ENCODE measurements at places on chromosomes 12 and 14.

GRCh38 chr12:93614917-93615596 lies 42.6 kb downstream of the SOCS2 start:
- DNase-seq = no peak

DNA sequence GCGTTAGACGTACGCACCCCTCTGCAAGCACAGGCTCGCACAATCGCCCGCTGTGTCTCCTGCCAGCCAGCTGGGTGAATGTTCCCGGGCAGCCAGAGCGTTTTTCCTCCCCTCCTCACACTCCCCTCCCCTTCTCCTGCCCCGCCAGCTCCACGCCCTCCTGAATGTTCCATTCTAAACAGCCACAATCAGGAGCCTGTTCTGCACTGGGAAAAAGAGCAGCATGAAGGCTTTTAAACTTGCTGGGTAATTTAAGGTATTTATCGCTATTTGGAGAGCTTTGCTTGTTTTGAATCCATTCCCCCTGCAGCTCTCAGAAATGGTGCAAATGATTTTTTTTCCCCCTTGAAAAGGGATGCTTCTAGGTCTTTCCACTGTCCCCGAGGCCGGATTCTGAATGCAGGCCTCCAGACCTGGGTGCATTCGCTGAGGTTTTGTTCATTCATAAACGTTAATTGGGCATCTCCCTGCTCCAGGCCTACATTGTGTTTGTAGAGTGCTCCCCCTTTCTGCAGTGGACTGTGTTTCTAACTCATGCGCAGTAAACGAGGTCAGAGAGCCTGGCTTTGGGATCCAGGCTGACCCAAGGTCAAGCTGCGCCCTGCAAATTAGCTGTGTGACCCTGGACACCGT lies 212.5 kb downstream of the CHST11 start:
- DNase-seq = no peak

- DNase-seq = peak; percentile 24
These were observed at the start of gene ISM2 for GRCh38 chr14:77498120-77498979. ISM2 (minus strand) TSS chr14:77498816; CDS start chr14:77498793, 23 bp downstream.

DNA sequence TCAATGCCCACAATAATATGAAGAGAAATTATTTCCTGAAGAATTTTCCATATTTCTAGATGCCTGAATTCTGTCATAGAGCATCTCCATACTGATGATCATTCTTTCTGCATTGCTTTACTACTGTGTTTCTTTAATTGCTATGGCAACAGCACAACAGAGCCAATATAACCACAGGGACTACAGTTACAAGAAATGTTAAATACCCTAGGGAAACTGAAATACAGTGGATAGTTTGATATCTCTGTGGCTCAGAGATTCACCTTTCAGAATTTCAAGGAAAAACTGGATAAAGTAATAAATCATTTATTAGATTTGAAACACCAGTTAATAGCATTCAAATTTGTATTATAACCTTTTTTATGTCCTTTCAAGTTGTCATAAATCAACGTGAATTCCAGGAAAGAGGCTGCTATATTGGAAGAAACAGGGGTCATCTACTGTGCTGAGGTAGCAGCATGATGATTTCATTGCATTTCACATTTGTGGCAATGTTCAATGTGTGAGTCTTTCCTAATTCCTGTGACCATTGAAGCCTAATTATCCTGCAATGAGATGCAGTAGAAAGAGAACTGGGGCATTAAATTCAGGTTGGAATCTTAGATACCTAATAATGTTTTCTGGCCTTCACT lies 267.1 kb downstream of the LRFN5 start:
- DNase-seq = no peak

DNA sequence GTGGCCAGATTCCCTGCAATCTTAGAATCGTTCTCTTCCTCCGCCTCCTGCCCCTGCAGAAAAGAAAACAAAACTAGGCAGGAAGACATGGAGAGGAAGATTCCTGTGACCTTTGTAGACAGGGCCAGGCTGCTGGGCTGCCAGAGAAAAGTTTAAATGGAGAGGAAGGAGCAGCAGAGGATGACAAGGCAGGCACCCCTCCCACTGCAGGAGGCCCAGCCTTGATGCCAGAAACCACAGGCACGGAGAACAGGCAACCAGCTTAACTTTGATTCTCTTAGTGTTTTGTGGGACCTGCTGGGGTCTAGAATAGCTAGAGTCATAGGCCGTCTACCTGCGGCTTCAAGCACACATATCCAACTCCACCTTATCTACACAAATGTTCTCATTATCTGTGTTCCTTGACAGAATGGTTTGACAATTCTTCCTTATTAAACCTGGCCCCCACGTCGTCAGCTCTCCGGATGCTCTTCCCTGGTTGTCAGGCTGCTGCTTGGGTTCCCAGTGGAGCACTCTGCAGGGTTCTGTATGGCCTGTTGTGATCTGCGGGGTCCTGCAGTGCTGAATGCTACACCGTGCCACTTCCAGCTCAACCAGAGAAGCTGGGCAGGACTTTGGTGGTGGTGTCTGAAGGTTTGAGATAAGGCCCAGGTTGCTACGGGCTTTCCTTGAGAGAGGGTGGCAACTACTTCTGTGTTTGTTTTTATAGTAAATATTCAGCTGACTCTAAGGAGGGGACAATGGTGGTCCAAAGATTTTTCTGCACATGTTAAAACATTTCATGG lies 609.5 kb downstream of the AACS start:
- DNase-seq = no peak

GRCh38 chr14:94047581-94047980 lies 21.4 kb downstream of the OTUB2 start:
- no peak for DNase-seq

DNA sequence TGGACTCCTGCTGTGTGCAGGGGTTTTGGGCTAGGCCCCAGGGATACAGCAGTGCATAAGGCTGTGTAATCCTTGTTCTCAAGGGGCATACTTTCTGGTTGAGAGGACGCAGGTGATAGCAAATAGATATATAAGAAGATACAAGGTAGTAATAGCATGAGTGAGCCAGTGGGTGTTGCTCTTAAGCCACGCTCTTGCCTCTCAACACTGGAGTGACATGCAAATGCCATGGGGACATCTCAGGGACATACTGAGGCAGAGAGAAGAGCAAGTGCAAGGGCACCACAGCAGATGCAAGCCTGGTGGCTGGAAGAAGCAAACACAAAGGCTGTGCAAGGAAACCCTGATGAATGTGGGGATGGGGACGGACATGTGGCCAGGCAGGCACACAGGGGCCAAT lies 223.3 kb downstream of the CHST11 start:
- peak; percentile 52 for DNase-seq

GRCh38 chr12:26631846-26632245 lies 201.1 kb downstream of the ITPR2 start:
- no peak for DNase-seq

DNA sequence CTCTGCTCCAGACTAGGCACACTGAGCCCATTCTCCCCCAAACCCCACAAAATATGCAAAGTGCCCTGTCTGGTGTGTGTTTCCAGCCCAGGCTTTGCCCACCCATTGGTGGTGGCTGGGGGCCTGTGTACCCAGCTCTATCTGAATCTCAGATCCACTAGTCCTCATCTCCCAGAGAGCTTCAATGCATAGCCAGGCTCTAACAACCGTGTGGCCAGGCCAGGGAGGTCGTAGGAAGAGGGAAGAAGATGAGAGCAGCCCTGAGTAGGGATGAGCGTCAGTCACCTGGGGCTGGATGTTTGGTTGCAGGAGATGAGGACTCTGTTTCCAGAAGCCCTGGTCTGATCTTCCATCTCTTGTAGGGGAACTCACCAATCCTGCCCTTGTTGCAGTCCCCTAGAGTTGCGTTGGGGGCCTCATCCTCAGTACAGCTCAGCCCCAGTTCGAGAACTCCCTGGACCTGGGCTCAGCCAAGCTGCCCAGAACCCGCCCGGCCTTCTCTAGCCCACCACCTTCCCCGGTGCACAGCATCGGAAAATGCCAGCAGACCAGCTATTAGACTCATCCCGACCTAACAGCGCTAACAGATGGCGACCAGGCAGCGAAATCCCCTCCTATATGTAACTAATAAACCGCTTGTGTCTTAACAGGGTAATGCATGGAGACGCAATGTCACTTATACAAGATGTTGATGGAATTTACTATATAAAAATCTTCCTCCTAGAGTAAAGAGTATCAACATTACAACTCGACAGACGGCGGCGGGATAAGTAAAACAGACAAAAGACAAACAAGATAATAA lies 3.2 kb upstream of the LHX5 start:
- no peak for DNase-seq

DNA sequence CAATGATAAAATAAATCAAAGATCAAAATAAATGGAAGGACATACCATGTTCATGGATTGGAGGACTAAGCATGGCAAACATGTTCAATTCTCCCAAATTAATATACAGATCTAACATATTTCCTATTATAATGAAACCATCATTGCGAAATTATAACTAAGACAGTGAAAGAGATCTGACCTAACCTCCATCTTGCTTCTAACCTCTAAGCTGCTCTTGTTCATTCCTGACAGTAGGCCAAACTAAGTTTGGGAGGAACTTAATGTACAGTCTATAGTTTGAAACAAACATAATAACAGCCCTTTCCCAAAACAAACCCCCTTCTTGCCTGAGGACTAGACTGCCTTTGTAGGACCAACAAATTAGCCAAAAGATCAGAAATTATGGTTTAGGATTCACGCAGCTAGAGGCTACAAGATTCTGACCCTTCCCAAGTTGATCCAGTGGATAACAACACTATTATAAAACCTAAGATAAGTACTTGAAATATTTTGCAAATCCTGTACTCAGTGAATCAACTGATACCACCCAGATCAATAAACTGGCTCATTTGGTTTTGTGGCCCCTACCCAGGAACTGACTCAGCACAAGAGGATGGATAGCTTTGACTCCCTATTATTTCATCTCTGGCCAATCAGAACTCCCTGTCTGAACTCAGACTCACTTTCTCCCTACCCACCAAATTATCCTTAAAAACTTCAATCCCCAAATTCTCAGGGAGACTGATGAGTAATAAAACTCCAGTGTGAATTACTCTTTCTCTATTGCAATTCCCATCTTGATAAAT lies 41.7 kb upstream of the OR5AU1 start:
- no peak for DNase-seq

- DNase-seq = no peak
These were observed 36.8 kb upstream of the PLEKHG6 start for GRCh38 chr12:6273541-6274230.

GRCh38 chr12:118830296-118830695 lies 151.0 kb upstream of the SRRM4 start:
- no peak for DNase-seq

GRCh38 chr14:105060751-105061427 lies 4.3 kb downstream of the GPR132 start:
- DNase-seq = peak; percentile 45

- no peak for DNase-seq
These were observed 17.4 kb upstream of the CACNA2D4 start for GRCh38 chr12:1935700-1936378.

DNA sequence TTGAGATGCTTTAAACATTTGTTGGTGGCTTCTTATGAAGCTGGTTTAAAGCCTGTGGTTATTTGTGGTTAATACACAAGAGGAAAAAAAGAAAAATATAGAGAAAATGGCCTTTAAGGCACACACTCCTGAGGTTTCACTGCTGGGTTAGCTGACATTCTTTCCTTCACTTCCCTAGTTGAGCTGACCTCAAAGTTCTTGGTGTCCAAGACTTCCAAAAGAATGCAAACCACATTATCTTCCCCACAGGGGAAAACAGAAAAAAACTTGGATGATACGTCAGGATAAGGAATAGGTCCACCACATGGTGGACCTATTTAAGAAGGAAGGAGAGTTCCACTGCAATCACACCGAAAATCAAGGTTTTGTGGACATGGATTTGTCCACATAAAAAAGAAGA lies 94.3 kb downstream of the SLC25A21 start:
- DNase-seq = no peak

DNA sequence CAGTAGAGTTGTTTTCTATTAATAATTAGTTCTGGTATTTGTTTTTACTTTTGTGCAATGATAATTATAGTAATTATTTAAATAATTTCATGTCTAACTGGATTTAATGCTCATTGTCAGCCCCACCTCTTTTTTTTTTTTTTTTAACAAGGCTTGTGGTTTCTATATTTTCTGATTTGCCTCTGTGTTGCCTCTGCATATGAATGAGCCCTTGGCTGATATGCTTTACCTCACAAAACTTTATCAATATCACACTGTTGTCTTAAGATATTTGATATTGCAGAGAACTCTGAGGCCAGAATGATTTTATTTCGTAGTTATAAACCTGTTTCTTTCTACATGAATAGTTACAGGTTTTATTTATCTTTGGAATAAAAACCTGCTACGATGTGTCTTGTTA lies 116.2 kb upstream of the ATP2B1 start:
- no peak for DNase-seq

DNA sequence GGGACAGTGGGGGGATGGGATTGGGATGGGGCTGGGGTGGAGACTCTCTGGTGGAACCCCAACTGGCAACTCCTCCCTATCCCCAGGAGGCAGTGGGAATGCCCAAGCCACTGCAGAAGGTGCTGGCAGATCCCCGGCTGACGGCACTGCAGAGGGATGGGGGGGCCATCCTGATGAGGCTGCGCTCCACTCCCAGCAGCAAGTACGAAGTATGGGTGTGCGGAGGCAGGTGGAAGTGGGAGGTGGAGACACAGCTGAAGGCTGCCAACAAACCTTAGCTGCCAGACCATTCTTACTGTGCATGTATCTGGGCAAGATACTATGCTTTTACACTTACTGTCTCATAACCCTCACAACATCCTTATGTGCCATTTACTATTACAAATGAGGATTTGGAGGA lies 8.2 kb downstream of the ARHGEF40 start:
- no peak for DNase-seq

GRCh38 chr14:63614679-63615363 lies 26.9 kb downstream of the WDR89 start:
- no peak for DNase-seq

DNA sequence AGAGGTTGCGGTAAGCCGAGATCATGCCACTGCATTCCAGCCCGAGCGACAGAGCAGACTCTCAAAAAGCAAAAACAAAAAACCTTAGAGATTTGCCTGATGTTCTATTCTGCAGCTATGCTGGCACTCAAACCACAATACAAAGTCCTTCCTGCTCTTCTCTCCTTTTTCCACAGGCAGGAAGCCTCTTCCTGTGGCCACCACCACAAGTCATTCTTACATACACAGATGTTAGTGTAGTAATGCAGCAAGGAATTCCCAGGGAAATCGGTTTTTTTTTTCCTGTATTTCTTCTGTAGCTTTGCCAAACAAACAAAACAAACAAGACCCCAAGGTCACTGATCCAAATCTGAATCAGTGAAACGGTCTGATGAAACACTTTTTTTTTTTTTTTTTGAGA lies 104.3 kb downstream of the FIGNL2 start:
- no peak for DNase-seq

- DNase-seq = no peak
These were observed 81.7 kb downstream of the IFNG-AS1 start for GRCh38 chr12:68070957-68071356.

- DNase-seq = no peak
These were observed 57.8 kb upstream of the BCL11B start for GRCh38 chr14:99329711-99330315.

DNA sequence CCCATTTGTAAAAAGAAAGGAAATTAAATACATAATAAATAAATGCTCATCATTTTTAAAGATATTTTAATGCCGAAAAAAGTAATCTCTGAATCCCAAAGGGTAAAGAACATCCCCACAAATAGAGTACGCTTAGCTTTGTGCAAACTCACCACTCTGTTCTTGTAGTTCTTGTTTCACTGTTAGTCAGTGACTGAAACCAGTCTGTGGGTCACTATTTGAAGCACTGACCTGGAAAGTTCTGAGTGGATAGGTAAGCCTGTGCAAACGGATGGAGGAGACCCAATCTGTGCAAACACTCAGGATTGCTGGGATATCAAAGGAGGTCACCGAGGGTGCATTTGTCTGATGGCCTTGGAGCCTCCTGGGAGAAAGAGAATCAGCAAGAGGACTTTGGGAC lies 68.1 kb upstream of the TSPAN11 start:
- DNase-seq = no peak
